ENCODE measurements at places on chromosomes 16 and 17.

DNA sequence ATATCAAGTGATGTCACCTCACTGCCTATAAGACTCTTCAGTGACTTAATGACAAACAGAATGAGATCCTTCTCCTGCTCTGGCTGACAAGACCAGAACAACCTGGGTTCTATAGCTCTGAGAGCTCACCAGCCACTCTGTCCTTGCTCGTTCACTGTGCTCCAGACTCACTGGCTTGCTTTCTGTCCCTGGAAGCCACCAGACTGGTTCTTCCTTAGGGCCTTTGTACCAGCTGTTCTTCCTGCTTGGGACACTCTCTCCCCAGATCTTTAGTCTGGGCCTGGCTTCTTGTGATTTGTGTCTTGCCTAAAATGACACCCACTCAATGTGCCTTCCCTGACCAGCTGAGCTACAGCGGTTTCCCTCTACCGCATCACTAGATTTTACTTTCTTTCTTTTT lies 76.1 kb downstream of the FTO start:
- no peak for DNase-seq

GRCh38 chr17:45001310-45001709 lies 33.2 kb upstream of the C1QL1 start:
- DNase-seq, result no peak

GRCh38 chr16:53863861-53864260 lies 159.9 kb downstream of the FTO start:
- DNase-seq, result no peak

- no peak for DNase-seq
These were observed 7.2 kb downstream of the GRIN2C start for GRCh38 chr17:74852237-74853047.

GRCh38 chr17:43140396-43141332 lies 15.5 kb upstream of the BRCA1 start:
- no peak for DNase-seq

DNA sequence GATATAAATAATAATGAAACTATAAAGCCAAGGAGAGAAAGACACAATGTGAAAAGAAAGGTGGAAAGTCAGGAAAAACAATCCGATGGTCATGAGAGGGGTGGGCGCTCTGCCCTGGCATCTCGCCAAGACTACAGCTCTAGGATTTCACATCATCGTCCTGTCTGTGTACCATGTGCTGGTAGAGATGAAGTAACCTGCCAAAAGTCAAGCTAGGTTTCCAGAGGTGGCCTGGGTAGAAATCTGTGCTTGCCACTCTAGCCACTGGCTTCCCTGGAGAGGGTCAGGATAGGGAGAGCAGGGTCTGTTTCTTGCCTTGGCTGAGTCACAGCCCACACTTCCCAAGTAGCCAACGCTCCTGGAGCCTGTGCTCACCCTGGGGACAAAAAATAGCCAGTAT lies 31.0 kb upstream of the TRAP1 start:
- DNase-seq, result no peak

DNA sequence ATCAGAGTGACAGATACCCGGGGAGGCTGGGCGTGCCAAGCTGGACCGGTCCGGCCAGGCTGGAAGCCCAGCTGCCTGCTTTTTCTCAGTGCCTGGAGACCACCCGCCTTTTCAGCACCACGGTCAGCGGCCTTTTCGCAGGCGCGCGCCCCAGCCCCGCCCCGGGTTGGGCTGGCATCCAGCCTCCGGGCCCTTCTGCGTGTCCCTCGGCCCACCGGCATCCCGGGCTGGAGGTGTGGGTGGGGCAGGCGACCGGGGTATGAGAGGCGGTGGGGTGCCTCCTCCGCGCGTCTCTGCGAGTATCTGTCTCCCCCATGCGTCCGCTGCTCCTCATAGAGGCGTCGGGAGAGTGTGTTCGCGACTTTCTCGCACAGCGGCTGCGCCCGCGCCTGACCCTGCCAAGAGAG lies 102.5 kb downstream of the MRM1 start:
- DNase-seq, result peak; percentile 29

GRCh38 chr16:57736419-57737351 lies 1.1 kb downstream of the KATNB1 start:
- DNase-seq, result peak; percentile 81

DNA sequence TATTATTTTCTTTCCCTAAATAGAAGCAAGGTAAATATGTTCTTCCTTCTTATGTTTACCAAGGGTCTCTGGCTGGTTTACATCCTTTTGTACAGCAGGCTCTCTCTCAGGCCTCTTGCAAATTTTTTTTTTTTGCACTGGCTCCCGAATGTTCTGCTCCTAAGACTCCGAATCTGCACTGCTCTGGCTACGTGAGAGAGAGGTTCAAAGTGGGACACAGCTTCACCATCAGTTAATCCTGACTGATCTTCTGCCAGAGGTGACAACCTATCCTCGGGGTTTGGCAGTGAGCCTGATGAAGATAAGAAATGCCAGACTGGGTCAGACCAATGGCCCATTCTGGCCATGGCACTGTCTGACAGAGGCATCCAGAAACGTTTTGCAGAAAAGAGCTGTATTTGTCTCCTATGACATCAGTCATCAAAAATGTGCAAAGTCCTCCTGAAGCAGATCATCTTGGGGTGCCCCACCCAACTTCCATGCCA lies 136.9 kb downstream of the GRIN2A start:
- DNase-seq, result no peak

GRCh38 chr17:6011206-6011605 lies 59.0 kb upstream of the WSCD1 start:
- DNase-seq, result no peak

DNA sequence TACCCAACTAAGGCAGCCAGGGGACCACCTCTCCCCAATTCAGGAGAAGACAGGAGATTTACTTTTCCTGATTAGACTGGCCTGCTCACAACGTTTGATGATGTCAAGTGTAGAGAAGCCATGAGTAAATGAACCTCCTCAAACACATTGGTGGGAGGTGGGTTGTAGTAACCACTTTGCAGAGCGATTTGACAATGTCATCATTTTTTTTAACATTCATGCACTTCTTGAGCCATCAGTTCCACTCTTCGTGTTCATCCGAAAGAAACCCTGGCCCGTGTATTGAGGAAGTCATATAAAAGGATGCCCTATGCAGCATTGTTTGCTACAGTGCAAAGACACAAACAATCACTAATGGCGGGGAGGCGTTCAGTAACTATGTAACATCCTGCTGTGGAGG lies 5.5 kb upstream of the KRT19 start:
- DNase-seq, result no peak

DNA sequence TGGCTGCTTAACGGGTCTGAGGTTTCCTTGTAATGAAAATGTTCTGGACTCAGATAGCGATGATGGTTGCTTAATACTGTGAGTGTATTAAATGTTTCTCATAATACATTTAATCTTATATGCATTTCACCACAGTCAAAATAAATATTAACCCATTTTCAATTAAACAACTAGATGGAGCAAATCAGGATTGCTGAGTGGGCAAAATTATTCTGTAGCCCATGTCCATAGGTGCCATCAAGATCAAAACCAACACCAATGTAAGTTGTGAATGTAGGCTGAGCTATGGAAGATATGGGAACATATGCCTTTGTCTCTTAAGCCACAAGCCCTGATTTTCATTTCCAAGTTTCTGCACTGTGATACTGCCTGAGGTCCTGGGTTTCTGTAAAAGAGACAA lies 572.6 kb upstream of the EEF2KMT start:
- DNase-seq, result no peak

- no peak for DNase-seq
These were observed 218.8 kb downstream of the C16orf95 start for GRCh38 chr16:87098361-87098760.

DNA sequence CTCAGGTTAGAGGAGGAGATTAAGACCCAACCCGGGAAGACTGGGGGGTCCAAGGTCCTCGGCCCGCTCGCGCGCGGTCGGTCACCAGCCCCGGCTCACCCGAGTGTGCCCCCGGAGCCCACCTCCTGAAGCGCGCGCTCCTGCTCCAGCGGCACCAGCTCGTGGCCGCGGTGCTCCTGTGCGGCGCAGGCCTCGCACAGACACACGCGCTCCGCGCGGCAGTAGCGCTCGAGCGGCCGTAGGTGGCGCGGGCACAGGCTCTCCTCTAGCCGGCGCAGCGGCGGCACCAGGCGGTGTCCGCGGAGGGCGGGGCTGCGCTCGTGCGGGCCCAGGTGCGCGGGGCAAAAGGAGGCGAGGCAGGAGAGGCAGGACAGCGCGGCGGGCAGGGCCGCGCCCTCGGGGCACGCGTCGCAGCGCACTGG lies 618 bp downstream of the TRIM47 start:
- DNase-seq, result peak; percentile 57

- DNase-seq, result peak; percentile 29
These were observed 35.8 kb downstream of the LITAF start for GRCh38 chr16:11550791-11551498.

GRCh38 chr16:14205666-14206065 lies 134.5 kb downstream of the MRTFB start:
- DNase-seq, result no peak

DNA sequence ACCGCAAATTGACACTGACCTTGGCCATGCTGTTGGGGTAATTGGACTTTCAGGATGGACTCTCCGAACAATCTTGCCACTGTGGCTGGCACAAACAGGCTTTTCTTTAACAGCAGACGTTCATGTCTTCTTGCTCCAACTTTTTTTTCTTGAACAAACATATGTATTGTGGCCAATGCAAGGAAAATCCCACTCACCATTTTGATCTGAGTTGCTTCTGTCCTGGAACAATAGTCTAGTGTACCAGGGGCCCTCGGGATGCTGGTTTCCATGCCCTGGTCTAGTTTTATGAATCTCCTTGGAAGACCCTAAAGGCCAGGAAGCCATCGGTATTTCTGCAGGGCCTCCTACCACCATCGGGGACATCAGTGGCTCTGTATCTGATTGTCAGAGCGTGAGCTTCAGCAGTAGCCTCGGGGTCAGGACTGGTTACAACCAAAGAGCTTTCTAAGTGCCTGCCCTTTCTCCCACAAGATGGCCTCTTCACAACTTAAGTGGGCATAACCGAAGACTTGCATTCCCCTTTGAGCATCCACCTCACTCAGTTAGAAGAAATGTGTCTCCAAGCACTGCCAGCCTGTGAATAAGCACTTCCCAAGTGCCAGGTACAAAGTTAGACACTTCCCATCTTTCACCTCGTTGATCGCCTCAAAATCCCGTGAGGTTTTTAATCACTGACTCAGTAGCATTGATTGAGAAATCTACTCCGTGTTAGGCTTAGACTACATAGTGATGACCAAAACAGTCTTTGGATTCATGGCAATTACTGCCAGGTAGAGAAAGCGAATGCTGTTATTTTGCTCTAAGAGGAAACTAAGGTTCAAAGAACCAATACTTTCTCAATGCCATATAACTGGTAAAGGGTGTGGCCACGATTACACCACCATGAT lies 87.0 kb upstream of the TBX2 start:
- DNase-seq, result no peak

DNA sequence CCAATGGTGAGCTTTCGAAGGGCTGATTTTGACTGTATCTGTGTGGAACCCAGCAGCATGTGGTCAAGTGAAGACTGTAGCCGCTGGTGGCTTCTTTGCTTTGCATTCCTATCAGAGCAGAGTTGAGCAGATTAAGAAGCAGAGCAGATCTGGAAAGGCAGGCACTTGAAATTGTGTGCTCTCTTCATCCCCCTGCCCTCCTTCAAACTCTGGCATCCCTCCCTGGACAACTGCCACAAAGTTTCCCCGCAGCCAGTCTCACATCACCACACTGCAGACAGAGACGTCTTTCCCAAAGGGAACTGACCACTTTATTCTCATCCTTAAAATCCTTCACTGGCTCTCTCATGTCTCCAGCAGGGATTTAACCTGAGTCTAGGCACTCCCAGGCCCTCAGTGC lies 237.1 kb upstream of the DYNLRB2 start:
- peak; percentile 42 for DNase-seq

DNA sequence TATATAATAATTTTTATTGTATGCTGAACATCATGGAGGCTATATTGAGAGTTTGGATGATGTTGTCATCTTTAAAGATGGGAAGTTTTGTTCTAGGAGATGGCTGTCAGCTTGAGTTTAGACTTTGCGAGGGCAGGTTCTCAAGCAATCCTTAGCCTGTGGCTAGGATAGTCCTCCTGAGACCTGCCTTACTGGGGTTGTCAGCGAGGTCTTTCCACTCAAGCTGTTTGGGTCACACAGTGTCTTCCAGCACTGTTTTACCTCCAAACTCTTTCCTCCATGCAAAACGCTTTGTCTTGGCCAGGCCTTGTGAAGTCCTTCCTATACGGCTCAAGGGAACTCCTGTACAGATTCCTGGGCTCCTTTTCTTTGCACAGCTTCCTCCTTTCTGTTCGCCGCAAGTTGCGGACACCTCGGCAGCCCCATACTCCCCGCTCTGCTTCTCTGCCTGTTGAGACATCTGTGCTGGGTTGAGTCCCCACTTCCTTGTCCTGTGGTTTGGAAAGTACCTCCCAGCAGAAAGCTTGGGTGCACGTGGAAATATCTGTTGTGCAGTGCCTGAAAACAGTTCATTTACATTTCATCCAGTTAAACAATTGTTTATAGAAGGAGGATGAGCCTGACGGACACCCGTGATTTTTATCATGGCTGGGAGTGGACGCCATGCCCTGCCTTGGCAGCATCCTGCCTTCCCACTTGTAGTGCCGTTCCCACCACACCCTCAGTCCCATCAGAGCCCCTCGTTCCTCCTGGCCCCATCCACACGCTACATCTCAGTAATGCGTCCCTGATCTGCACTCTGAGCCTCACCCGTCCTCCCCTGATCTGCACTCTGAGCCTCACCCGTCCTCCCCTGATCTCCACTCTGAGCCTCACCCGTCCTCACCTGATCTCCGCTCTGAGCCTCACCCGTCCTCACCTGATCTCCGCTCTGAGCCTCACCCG lies 55.0 kb upstream of the CBFA2T3 start:
- DNase-seq, result no peak

DNA sequence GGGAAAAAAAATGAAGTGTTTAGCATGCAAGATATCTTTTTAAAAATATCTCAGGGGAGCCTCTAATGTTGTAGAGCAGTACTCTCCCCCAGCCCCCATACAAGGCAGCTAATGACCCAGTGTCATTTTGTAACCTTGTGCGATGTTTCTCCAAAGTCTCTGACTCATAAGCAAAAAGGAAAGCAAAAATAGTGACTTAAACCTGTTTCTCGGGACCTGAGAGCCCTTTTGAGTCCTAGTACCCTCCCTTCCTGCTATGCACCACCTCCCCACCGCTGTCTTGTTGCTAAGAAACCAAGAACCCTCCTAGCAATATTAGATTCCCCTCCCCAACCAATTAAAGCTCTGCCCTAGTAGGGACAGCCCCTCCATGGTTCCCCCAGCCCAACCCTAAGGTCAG lies 2.8 kb downstream of the MYCBPAP start:
- DNase-seq, result no peak

DNA sequence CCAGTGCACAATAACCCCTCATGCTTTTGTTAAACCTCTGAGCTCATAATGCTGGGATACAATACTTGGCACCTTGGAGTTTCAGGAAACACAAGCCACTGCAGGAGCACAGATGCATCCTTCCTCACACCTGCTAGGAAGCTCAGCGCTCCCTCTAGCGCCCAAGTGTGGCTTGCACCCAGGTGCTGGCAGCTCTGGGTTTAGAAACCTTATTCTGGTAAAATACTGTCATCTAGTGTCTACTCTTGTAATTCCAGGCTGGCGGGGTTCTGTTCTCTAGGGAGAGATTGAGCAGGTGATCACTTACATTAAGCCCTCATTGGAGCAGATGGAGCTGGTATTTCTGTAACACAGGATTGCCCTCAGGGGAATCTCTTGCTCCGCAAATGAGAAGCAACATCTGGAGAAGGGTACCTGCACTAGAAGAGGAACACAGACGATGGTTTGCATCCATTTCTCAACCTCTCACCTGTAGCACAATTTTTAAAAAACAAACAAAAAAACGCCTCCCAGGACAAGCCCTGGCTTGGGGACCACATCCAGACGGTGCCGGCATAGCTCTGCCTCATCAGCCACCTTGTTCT lies 1.5 kb downstream of the CCL1 start:
- DNase-seq, result peak; percentile 84

GRCh38 chr16:84314373-84314772 lies 19.7 kb downstream of the WFDC1 start:
- DNase-seq, result no peak
